Activated CD8-positive, alpha-beta memory T cell treated with anti-CD3 and anti-CD28 coated beads for 1 hour (primary cell): ENCODE measurements at places on chromosomes 6 and 20.

- no peak for DNase-seq
These were observed 71.5 kb downstream of the CD83 start for GRCh38 chr6:14189074-14189473.

DNA sequence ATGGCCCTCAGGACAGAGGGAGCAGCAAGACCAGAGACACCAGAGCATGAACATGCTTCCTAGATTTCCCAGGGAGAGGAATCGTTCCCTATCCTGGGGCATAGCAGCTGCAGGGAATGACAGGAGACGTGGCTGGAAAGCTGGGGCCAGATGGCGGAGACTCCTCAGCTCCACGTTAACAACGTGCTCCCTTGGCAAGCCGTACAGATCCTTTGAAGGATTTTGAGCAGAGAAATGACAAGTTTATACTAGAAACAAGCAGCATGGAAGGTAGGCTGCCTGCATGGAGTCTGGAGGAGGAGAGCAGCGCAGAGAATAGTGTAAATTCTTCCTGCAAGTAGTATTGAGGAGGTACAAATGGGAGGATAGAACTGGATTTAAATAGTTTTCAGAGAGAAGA, 11.7 kb downstream of the MYLIP start:
- no peak for DNase-seq

DNA sequence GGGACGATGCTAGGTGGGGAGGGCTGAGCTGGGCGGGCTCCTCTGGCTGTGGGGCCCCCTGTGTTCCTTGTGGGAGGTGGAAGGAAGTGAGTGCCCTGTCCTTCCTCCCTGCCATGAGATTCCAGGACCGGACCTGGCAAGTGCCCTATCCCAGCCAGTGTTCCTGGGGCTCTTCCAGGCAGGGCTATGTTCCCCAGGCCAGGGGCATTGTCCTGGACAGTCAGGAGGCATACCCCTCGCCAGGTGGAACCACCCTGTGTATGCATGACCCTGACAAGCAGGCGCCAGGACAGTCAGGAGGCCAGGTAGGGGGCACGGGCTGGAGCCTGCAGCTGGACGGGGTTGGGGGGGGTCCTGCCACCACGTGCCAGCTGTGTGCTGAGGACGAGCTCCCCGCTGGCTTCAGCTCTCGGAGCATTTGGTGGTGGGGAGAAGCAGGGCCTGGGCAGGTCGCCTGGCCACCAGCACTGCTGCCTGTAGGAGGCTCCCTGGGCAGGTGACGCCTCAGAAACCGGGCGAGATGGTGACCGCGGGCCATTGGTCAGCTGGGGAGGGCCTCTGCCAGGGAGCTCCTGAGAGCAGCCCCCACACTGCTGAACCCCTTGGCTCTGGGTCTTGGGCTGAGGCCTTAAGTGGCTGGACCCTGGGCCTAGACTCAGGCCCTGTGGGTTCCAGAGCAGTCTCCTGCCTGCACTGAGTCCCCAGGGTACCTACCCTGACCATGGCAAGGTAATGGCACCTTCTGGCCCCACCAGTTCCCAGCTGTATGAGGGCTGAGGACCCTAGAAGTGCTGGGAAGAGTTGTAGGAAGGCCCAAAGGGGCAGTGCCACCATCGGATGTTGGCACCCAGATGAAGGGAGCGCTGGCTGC, 694 bp downstream of the SLC17A9 start:
- DNase-seq, result no peak

DNA sequence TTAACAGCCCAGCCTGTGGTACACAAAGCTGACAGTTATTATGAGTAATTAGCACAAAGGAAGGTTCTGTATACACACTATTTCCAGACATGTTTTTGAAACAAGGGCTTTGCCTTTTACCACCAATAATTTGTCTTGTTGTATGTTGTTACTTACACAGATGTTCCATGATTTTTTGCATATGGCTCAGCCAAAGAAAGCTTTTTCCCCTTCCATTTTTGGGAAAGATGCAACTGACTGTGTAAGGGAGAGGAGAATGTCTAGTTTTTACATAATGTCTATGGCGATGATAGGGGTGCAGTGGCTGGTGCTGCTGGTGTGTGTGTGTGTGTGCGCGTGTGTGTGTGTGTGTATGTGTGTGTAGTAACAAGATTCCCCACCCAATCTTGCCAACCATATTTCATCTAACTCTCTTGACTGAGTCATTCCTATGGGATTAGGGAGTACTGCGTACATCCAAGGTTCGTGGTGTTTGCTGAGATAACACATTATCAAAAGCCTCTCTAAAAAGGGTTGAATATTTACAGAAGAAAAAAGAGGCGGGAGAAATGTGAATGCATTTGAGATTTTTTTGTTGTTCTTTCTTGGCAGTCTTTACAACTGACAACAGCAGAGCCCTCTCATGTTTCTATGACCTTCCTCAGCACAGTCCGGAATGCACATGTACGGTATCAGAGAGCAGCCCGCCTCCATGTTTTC, 192.2 kb downstream of the GMPR start:
- no peak for DNase-seq

GRCh38 chr20:50821994-50822393, 27.1 kb downstream of the BCAS4 start:
- DNase-seq, result no peak

- DNase-seq, result no peak
These were observed 2.0 kb upstream of the PLCG1 start for GRCh38 chr20:41135187-41135887.
